GM19239 (cell line): ENCODE measurements at places on chromosomes 4 and X.

GRCh38 chrX:45743906-45744625 is 543.4 kb upstream of the DIPK2B start:
- no peak for DNase-seq

- no peak for DNase-seq
Observed at GRCh38 chr4:156953001-156953400, 18.6 kb downstream of the PDGFC start.

DNA sequence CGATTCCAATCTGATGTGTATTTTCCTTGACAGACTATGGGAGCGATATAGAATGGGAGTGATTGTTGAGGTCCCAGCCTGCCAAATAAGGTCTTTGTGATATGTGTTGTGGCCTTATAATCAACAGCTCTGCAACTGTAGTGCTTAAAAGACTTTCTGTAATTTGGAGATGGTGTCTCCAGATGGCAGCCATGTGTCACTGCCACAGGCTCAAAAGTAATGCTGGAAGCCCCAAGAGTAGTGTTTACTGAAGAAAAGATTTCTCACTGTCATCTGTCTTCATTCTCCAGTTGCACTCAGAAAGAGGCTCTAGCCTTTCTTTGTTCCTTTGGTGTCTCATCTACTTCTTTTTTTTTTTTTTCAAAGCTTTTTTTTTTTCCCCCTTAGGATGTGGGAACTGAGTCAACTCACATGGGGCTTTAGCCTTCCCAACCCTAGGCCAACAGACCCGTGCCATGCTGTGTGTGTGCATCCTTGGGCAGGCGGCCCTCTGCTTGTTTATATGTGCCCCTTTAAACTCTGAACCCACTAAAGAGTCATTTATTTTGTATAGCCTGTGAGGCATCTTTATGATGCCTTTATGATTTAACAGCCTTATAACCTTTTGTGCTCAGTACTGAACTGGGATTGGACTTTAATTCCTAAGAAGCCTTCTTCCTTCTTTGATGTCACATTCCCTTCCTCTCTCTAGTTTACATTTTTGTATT is 15.6 kb downstream of the SRPX2 start:
- no peak for DNase-seq

DNA sequence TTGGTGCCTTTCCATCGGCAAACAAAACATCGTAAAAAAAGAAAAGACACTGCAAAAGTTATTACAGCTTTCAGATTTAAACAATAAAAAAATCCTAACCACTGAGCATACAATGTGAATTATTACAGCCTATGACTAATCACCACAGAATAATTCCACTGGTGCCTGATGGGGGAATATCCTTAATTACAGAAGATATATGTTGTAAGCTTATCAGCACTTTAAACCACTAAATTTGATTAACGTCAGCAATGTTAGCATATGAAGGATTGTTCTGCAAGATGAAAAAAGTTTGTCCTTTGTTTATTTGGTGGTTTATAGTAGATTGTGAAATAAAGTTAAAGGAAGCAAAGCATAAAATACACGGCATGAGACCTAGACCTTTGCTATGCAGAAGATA is 210.2 kb upstream of the ADAMTS3 start:
- DNase-seq = no peak

GRCh38 chr4:121146530-121146929 is 17.6 kb downstream of the TNIP3 start:
- DNase-seq = no peak

- DNase-seq = no peak
Observed at GRCh38 chr4:30208731-30209435, 511.3 kb upstream of the PCDH7 start.

DNA sequence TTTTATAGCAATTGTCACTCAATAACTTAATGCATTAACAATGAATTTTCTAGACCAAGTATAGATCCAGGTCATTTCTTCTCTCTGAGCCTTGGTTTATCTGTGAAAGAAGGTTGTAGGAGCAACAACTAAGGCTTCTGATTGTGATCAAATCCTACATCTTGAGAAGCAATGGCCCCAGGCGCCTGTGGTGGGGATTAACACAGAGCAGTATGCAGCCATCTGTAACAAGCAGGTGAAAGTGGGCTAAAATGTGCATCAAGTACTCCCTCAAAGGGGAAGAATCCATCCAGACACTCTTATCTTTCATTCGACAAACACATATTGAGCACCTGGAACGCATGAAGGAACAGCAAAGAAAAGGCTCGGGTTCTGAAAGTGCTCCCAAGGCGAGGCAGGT is 19.1 kb upstream of the SETD7 start:
- no peak for DNase-seq

DNA sequence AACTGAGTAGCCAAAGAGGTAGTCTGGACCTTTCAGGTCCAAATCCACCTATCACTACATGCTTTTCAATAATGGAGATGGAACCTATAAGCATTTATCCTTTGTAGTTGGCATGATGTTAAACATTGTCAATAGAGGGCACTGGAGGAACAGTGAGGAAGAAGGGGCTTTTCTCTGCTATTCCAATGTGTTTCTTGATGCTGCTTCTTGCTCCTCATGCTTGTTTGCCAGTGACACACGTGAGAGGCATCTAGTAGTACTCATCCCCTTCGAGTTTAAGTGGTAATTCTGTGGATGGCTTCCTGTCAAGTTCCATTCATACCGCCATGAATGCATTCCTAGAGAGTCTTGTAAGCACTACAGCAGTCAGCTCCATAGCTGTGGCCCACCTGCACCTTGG is 84.0 kb downstream of the NAA11 start:
- no peak for DNase-seq

DNA sequence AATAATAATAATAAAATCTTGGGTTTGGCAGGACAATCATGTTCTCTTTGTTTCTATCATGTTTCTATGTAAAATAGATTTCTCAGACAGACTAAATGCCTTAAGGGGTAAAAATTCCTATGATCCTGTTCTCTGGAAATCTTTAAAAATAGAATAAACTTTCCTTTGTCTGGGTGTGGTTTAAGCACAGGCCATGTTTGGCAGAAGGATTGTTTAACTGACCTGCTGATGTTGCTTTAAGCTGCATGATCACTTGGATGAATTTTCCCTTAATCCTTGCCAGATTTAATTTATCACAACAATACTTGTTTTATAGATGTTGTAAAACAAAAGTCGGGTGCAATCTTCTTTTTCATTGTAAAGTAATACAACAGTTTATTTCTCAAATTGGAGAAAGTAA is 341.7 kb upstream of the FAT1 start:
- DNase-seq = no peak

DNA sequence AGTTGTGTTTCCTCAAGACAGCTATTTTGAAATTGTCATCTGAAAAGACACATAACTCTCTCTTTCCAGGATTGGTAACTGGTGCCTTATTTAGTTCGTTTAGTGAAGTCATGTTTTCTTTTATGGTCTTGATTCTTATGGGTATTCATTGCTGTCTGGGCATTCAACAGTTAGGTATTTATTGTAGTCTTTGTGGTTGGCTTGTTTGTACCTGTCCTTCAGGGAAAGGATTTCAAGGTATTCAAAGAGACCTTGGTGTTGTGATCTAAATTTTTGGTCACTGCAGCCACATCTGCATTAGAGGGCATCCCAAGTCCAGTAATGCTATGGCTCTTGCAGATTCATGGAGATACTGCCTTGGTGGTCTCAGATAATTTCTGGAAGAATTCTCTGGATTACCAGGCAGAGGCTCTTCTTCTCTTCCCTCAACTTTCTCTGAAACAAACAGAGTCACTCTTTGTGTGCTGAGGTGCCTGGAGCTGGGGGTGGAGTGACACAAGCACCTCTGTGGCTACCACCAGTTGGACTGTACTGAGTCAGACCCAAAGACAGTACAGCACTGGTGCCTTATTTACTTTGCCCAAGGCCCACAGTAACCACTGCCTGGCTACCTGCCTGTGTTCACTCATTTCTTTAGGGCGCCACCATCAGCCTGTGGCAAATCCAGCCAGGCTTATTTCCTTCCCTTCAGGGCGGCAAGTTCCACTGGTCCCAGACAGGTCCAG is 620.4 kb downstream of the KCNIP4 start:
- no peak for DNase-seq

- DNase-seq = no peak
Observed at GRCh38 chr4:173990126-173990868, 293.2 kb downstream of the FBXO8 start.

DNA sequence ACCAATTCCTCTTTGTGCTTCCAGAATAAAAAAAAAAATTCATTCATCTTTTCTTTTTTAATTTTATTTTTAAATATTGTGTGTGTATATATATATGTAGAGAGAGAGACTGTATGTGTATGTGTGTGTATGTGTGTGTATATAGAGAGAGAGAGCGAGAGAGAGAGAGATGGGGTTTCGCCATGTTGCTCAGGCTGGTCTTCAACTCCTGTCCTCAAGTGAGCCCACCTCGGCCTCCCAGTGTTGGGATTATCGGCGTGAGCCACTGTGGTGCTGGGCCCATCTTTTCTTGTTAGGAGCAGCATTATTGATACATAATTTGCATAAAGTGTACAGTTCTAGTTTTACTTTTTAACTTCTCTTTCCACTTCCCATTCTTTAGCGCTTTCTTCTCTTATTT is 33.6 kb downstream of the KDM6A start:
- DNase-seq = no peak

DNA sequence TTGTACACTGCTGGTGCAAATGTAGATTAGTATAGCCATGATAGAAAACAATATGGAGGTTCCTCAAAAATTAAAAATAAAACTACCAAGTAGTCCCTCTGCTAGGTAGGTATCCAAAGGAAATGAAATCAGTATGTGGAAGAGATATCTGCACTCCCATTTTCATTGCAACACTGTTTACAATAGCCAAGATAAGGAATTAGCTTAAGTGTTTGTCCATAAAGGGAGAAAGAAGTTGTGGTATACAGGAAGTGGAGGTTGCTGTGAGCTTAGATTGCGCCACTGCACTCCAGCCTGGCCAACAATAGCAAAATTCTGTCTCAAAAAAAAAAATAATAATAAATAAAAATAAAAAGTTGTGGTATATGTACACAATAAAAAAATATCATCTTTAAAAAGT is 325.0 kb upstream of the EMCN start:
- no peak for DNase-seq

- no peak for DNase-seq
Observed at GRCh38 chrX:133649651-133650050, 234.4 kb upstream of the GPC4 start.

GRCh38 chrX:11040996-11041395 is 70.1 kb upstream of the HCCS start:
- no peak for DNase-seq

- no peak for DNase-seq
Observed at GRCh38 chr4:189021831-189022230, 882.6 kb downstream of the TRIML1 start.

GRCh38 chr4:107736924-107737448 is 17.0 kb upstream of the PAPSS1 start:
- peak; percentile 28 for DNase-seq
